Frontal cortex (tissue), 4 donors: ENCODE measurements at places on chromosomes 16 and 17. TPM values are rescaled to one million over a fixed set of nuclear protein-coding genes. Genes with fewer than 3 reads are reported as not detected.

Gene TPSD1
- not detected for total RNA-seq

Gene LDHD
- total RNA-seq: 2.0 TPM

Gene SYT17
- total RNA-seq: 8.2 TPM

DNA sequence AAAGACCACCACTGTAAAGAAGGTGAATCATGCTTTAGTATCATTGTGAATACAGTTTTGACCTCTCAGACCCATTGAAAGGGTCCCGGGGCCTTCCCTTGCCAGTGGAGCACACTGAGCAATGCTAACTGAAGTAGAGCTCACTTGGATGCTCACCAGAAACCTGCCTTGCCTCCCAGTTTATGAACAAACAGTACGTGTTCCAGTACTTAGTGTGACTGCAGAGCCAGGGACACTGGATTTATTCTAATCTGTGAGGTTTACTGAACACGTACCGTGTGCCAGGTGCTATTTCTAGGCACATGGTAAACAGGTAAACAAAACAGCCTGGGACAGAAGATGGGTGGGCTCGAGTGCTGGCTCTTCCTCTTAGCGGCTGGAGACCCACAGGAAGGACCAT is 79.6 kb downstream of the FOXL1 start:
- no peak for DNase-seq

DNA sequence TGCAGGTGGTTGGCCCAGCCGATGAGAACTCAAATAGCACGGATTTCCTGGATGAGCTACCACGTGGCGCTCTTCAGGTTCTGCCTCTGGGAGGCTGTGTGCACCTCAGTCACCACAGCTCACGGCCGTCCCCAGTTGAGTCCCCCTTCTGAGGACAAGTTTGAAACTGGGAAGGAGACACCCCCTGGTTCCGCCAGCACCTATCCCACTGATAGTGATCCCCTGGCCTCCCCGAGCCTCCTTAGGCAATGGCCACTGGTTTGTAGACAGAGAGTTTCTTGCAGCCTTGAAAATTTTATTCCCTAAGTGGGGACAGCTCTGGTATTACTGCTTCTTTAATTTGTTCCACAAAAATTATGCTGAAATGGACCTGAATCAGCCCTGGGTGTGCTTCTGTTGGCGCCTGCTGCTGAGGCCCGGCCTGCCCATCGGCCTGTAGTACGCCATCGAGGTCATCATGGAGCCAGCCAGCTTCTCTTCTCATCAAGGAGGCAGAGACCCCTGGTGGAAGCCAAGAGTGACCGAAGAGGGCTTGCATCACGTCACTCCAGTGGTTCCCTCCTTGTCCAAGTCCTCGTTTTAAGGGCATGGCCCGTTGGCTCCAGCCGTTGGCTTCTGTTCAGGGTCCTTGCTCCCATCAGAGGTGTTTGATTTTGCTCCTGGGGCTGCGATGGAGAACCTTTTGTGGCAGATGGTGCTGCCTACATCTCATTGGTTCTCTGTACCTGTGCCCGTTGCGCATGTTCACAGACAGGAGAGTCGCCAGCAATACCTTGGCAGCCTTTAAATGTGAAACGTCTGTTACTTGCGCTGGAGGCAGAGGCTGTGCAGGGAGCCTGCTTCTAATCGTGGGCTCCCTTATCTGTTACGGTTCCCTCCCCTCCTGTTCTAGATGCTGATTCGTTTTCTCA is 9.3 kb downstream of the SMCR8 start:
- DNase-seq: no peak

- no peak for DNase-seq
Measured at GRCh38 chr17:45096141-45096540, 35.0 kb downstream of the NMT1 start.
